ENCODE measurements at places on chromosomes 6 and 20.

DNA sequence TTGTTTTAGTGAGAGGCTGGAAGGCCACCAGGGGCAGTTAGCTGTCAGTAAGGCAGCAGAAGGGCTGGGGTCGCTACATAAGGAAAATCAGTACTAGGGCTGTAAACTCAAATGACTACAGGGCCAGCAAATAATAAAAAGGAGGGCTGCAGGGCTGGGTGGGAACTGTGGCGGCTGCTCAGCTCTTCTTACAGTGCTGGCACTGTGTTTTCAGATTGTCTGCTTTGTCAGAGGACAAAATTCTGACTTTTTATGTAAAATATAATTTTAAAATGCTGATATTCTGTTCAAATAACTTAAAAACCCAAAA, 23.2 kb downstream of the HLA-A start:
- no peak for DNase-seq

GRCh38 chr20:61057443-61058121, 194.5 kb upstream of the CDH4 start:
- no peak for DNase-seq

DNA sequence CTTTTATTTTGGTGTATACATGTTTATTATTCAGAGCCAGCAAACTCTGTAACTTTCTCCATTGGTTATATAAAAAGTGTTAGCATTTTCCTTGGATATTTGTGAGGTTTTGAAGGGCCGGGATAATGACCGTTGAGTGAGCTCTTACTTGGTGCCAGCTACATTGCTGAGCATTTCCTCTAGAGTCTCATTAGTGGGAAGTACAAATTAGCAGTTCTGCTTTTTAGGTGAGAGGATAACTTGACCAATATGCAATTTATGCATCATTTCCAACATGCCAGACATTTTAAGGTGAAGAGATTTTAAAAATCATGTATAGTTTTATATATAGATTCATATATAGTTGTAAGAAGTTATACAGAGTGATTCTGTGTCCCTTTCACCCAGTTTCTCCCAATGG, 84.3 kb downstream of the CARMIL1 start:
- no peak for DNase-seq

DNA sequence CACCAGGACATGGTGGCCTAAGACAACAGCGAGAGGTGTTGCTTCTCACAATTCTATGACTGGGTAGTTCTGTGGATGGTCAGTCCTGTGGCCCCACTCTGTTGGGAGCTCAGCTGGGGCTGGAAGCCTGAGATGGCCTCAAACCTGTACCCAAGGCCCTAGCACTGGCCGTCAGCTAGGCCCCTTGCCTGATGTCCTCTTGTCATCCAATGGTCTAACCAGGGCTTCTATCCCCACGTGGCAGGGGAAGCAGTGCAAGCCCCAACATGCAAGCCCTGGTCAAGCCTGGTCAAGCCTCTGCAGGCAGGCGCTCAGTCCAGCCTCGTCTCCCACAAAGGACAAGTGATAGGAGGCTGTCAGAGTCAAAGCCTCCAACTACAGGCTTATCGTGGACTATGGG, 196.5 kb upstream of the CST7 start:
- no peak for DNase-seq

- no peak for DNase-seq
These were observed 211.1 kb downstream of the PLCB4 start for GRCh38 chr20:9279918-9280401.
